Hair follicle dermal papilla cell (primary cell): ENCODE measurements at places on chromosomes 4 and X. TPM values are rescaled to one million over a fixed set of nuclear protein-coding genes. Genes with fewer than 3 reads are reported as not detected.

TMPRSS11B gene
- total RNA-seq: not detected in 2 replicates

FGFR3 gene
- total RNA-seq: 0.12 and 0.32 TPM in 2 replicates

SFRP2 gene
- total RNA-seq: 0.16 and 0.49 TPM in 2 replicates

USP53 gene
- 26.8 and 29.4 TPM in 2 replicates for total RNA-seq

GLUD2 gene
- total RNA-seq: 2.8 and 2.9 TPM in 2 replicates

PASD1 gene
- not detected in 2 replicates for total RNA-seq
